NB4 (cell line): ENCODE measurements at places on chromosomes 6 and 20.

DNA sequence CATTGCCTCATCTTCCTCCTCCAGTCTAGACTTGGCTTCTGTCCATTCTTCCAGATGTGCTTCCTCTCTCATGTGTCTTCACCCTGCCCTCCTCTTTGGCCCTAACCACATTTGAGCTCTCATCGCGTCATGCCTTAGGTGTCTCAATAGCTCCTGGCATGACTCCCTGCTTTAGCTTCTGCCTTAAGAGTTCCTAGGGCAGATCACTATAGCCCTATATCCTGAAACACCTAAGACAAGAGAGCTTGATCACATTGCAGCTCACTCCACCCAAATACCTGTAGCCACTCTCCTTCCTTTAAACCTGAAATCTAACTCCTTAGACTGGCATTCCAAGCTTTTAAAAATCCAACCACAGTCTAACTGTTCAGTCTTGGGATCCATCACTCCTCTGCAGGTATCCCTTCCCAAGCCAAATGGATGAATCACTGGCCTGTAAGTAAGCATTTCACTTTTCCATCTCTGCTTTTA, 69.0 kb upstream of the STXBP5 start:
- DNase-seq, result peak; percentile 68

- no peak for DNase-seq
These were observed 8.7 kb downstream of the PLCG1 start for GRCh38 chr20:41145821-41146620.

- DNase-seq, result no peak
These were observed 12.2 kb downstream of the GTPBP2 start for GRCh38 chr6:43616725-43617472.

- peak; percentile 54 for DNase-seq
These were observed 86.0 kb upstream of the BHLHE23 start for GRCh38 chr20:63092660-63093215.

GRCh38 chr20:35333606-35334005, 41.4 kb upstream of the FAM83C start:
- DNase-seq, result no peak

- DNase-seq, result no peak
These were observed 82.0 kb downstream of the SERAC1 start for GRCh38 chr6:158086054-158086503.

DNA sequence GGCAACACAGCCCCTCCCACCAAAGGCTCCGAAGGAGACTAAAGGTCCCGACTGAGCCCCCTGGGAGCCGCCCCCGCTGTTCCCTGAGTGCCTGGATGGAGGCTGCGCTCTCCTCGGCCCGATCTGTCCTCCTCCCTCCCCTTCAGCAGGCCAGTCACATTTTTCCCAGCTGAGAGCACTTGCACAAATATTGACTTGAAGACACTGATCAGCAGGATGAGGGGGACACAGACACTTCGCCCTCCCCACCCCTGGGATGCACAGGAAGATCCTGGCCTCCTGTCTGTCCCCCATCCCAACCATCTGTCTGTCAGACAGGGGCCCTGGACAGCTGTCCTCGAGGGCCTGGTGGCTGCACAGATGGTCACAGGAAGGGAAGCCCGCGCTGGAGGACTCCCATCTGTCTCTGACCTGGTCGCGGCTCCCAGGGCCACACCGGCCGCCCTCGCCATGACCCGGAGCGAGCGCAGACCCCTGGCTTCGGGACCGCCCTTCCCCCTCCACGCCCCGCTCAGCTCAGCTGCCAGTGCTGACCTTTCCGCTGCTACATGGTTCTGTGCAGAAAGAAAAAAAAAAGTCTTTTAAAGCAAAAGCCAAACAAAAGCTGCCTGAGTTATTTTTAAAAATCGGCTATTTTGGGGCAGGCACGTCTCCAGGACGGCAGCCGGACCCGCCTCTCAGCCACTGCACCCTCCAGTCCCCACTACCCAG, 11.1 kb downstream of the LAMA5 start:
- DNase-seq, result no peak

GRCh38 chr20:56752274-56752673, 123.2 kb downstream of the TFAP2C start:
- peak; percentile 58 for DNase-seq

DNA sequence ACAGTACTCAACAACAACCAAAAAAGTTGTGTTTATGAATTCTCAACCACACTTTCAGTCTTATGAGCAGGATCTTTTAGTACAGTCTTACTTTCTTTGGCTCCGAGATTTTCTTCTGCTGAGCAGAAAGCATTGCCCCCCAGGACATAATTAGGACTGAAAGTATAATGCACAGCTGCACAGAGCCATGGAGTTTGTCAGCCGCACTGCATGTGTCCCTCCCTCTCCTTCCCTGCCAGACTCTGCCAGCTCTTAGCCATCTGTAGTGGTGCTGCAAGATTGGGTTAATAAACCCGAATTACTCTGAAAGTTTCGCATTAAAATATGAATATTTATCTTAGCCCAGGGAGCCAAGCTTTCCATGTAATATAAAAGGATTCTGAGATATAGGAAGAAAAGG, 179.6 kb upstream of the PTCHD4 start:
- DNase-seq, result no peak

GRCh38 chr20:20606050-20606449, 106.4 kb downstream of the RALGAPA2 start:
- DNase-seq, result no peak

GRCh38 chr6:106225581-106225980, 100.0 kb downstream of the ATG5 start:
- DNase-seq, result no peak

GRCh38 chr6:19261642-19262041, 575.5 kb upstream of the ID4 start:
- no peak for DNase-seq

GRCh38 chr6:23547851-23548250, 578.2 kb upstream of the NRSN1 start:
- DNase-seq, result no peak

GRCh38 chr20:402496-402885, 5.6 kb upstream of the RBCK1 start:
- no peak for DNase-seq

DNA sequence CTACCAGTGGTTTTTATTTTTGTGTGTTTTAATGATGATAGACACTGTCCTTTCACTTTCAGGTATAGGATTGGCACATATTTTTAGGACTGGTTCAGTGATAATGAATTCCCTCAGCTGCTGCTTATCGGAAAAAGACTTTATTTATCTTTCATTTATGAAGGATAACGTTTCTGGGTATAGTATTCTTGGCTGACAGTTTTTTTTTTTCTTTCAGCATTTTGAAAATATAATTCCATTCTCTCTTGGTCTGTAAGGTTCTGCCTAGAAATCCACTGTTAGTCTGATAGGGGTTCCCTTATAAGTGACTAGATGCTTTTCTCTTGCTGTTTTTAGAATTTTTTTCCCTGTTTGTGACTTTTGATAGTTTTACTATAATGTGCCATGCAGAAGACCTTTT, 313.1 kb downstream of the TENT5A start:
- no peak for DNase-seq
